Lung (tissue), 17 donors: ENCODE measurements at places on chromosomes 1 and 21. TPM values are rescaled to one million over a fixed set of nuclear protein-coding genes. Genes with fewer than 3 reads are reported as not detected.
A peak's percentile ranks its signal among the peaks of the same experiment; 100 is the strongest.

GRCh38 chr1:76463849-76464248 lies 389.3 kb downstream of the ST6GALNAC3 start:
- DNase-seq, result no peak

GRCh38 chr1:69569175-69569541 lies 1.4 kb downstream of the LRRC7 start:
- peak; percentile 37 for DNase-seq

Gene OR2M3
- not detected for total RNA-seq

Gene HPCAL4
- total RNA-seq, result 0.18 TPM

DNA sequence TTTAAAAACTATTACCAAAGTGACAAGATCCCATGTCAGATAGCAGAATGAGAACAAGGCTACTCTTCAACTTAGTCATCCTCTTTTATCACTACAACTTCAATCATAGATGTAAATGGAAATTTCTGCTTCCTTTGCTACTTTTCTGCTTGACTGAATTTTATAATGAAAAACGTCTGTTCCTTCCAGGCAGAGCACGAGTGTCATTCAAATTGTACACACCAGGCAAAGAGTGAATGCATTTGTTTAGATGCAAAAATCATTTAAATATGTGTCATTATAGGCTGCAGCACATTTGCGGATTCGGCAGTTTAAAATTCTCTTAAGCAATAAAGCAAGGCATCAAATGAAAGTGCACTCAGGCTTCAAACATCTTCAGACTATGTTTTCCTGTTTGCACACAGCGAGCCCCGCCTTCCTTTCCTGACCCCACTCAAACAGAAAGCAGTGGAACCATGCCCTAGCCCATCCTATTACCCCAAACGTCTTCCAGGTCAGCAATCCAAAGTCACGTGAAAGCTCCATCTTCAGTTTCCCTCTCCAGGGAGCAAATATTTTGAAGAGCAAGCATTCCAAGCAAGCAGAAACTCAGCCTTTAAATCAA lies 99.6 kb downstream of the APP start:
- peak; percentile 77 for DNase-seq

DNA sequence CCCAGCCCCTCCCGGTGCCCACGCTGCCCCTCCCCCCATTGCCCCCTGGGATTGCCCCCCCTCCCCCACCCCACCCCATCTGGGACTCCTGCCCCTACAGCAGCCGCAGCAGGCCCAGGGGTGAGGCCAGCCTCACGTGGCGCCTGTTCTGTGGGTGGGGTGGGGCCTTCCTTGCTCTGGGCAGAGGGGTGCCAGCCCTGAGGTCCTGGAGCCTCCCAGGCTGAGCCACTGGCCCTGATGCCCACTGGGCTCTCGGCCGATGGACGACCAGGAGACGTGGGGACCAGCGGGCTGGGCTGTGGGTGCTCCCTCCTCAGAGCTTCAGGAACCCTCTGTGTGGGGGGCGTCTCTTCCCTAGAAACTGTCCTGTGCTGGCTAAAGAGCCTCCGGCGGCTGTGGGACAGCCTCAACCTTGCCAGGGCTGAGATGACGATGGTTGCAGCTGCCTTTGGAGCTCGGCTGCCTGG lies 5.8 kb upstream of the C1orf159 start:
- no peak for DNase-seq

Gene OTUD3
- 8.6 TPM for total RNA-seq

DNA sequence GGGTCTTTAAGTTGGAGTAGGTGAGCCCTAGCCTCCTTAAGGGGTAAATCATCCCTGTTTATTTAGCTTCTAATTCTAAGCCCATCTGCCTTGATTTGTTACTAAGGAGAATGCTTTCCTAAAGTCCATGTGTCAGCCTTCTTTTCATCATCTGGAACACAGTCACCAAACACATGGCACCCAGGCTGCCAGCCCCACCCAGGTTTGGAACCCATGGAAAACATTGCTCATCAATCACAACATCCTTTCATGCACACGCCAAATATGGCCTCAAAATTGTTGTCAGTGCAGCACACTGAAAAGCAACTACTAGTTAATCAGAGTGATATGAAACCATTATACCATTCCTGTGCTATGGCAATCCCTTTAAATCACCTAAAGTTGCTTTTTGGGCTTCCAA lies 386.7 kb upstream of the ESRRG start:
- DNase-seq, result no peak

- no peak for DNase-seq
These were observed 224.2 kb downstream of the NPHP4 start for GRCh38 chr1:5768014-5768413.

GRCh38 chr21:35737449-35737848 lies 322.9 kb downstream of the SETD4 start:
- no peak for DNase-seq

DNA sequence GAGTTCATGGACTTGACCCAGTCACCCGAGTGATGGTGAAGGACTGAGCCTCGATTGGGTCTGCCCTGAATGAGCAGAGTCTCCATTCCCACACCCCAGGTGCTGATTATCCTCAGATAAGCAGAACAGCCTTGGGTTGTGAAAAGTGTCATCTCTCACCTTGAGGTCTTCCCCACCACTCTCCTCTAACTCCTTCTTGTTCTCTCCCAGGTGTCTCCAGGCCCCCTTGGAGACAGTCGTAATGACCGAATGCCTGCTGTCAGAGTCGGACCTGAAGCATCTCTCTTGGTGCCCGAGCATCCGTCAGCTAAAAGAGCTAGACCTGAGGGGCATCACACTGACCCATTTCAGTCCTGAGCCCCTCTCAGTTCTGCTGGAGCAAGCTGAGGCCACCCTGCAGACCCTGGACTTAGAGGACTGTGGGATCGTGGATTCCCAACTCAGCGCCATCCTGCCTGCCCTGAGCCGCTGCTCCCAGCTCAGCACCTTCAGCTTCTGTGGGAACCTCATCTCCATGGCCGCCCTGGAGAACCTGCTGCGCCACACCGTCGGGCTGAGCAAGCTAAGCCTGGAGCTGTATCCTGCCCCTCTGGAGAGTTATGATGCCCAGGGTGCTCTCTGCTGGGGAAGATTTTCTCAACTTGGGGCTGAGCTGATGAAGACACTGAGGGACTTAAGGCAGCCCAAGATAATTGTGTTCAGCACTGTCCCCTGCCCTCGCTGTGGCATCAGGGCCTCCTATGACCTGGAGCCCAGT lies 3.4 kb downstream of the PRAMEF12 start:
- DNase-seq, result no peak

GRCh38 chr1:115067161-115067859 lies 22.0 kb downstream of the TSPAN2 start:
- DNase-seq, result no peak

DNA sequence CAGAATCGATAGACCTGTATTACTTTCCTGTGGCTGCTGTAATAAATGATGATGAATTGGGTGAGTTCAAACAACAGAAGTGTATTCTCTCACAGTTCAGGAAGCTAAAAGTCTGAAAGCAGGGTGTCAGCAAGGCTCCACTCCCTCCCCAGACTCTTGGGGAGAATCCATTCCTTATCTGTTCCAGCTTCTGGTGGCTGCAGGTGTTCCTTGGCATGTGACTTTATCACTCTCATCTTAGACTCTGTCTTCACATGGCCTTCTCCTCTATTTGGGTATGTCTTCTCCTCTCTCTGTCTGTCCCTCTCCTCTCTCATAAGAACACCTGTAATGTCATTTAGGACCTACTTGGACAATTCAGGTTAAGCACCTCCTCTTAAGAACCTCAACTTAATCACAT lies 44.1 kb upstream of the SLC2A1 start:
- DNase-seq, result no peak

Gene GREM2
- 0.92 TPM for total RNA-seq

DNA sequence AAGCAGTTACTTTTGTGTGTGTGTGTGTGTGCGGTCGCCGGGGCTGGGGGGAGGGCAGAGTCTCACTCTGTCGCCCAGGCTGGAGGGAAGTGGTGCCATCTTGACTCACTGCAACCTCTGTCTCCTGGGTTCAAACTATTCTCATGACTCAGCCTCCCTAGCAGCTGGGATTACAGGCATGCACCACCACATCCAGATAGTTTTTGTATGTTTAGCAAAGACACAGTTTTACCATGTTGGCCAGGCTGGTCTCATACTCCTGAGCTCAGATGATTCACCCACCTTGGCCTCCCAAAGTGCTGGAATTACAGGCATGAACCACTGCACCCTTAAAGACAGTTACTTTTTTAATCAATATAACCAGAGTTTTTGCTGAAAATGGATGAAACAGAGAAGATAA lies 207.0 kb downstream of the PTPRC start:
- DNase-seq, result no peak

- peak; percentile 62 for DNase-seq
These were observed 72.0 kb upstream of the FAM20B start for GRCh38 chr1:178953538-178954324.
